EH (cell line): ENCODE measurements at places on chromosomes 2 and 18.

DNA sequence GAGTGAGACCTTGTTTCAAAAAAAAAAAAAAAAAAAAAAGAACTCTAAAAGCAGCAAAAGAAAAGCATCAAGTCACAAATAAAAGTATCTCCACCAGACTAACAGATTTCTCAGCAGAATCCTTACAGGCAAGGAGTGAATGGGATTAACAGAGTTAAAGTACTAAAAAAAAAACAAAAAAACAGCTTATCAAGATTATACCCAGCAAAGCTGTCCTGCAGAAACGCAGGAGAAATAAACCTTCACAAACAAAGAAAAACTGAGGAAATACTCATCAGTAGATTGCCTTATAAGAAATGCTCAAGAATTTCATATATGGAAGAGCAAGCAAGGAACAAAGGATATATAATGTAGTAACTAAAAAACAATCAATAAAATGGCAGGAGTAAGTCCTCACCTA, 35.6 kb downstream of the USP34 start:
- DNase-seq, result no peak

DNA sequence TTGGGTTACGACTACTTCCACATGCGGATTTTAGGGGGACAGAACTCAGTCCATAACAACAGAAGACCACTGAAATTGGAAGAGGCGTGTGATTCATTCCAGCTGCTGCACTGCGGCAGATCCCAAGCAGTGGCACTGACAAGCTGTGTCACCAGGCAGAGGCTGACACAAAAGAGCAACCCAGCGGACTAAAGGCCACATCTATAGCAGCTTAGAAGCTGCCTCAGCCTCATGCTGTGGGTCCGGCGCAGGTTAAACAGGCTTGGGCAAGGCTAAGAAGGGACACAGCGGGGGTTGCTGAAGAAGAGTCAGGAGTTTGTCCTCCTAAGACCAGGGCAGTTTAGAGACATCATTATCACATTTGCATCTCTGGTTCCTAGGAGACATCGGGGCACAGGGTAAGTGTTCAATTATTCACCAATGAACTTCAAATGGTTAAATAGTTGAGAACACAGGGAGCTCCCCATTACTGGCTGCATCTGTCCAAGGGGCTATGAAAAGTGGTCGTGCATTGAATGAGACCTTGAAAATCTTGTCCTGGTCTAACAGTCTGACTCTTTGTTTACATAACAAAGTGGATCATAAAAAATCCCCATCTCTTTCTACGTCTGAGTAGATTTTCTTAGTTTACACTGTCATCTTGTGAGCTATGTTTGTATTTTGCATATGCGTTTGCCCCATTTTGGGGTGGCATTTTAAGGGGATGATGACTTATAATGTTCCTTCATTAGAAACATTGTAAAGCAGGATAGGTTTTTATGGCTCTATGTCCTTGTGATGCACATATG, 162.3 kb upstream of the TRIB2 start:
- no peak for DNase-seq

- peak; percentile 48 for DNase-seq
These were observed 7.4 kb downstream of the PTGR3 start for GRCh38 chr18:75201282-75202270.

- peak; percentile 12 for DNase-seq
These were observed 144.2 kb upstream of the NABP1 start for GRCh38 chr2:191533693-191534180.

GRCh38 chr18:69480460-69480859, 79.8 kb downstream of the DOK6 start:
- no peak for DNase-seq

GRCh38 chr2:189175869-189176433, 3.6 kb downstream of the COL5A2 start:
- DNase-seq, result no peak

DNA sequence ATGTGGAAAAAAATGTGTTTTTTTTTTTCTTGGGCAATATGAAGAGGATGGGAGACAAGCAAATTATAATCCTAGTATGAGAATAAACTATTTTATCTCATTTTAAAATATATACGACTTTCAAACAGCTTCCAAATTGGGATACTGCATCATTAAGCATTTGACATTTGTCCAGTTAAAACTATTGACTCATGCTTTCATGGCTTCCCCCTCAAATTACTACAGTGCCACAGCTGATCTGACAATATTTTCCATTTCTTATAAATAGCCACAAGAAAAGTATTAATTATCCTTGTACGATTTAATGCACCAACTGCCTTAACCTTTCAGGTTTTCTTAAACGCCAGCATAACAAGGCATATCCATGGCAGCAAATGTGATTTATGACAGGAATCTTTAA, 1134.8 kb upstream of the ZEB2 start:
- peak; percentile 34 for DNase-seq

DNA sequence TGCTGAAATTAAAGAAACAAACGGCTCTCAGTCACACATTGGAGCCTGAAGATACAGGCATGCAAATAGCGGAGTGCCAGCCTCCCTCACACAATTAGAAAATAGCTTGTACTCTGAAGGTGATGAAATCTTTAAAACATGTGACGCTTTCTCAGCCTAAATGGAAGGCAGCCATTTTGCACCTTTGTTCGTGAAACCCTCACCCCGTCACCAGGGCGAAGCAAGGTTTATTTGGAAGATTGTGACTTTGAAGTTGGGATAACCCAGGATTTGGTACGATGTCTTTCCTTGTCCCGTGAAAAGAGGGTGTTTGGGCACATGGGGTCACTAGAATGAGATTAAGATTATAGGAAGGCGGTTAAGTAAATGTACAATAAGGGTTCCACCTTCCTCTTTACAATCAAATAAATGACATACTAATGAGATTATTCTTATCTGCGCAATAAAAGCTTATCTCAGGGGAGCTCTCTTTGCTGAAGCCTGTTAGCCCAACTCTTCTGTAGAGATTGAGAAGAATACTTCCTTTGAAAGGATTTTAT, 4.2 kb downstream of the SH3BP4 start:
- DNase-seq, result no peak

GRCh38 chr2:144280009-144280408, 239.9 kb downstream of the ZEB2 start:
- peak; percentile 3 for DNase-seq

DNA sequence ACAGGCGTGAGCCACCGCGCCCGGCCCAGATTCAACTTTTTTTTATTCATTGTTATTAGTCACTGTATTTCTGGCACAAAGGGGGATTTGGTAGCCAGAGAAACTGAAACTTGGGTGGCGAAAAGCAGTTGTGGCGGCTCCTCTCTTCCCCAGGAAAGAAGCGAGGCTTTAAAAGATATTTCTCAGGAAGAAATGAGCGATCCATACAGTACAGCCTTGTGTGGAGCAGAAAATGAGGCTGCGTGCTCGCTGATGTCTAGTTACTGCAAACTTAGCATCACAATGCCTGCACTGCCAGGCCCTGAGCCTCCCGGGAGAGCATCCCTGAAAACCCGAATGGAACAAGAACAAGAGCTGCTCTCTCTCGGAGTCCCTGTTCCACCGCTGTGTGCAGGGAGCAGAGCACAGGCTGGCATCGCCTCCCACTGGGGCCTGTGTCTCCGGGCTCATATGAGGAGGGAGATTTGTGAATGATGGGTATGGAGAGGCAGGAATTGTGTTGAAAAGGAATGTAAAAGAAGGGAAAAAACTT, 234.0 kb downstream of the ZNF516 start:
- no peak for DNase-seq

DNA sequence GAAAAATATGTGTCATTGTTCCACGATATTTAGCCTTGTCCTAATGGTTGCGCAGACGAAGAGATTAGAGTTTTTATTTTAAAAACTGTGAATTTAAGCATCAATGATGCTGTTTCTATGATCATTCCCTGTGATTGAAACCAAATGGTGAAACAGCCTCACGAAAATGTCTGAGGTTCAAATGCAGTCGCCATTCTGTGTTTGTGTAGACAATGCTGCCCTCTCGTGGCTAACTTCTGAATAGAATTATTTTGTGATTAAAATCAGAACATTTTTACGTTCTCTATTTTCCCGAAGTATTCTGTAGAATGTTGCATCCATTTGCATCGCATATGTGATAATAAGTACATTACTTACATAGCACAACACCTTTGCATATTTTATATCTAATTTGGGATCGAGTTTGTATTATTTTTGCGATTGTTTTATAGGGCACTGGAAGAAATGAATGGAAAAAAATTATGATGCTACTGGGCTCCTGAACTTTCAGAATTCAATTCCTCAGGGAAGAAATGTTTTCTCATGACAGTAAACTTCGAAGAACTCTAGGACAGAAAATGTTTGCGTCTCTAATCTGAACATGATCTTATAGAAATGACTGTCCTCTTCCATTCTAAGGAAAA, 54.8 kb upstream of the CREB1 start:
- peak; percentile 68 for DNase-seq

GRCh38 chr2:177799531-177799930, 273.0 kb downstream of the PDE11A start:
- DNase-seq, result peak; percentile 33

DNA sequence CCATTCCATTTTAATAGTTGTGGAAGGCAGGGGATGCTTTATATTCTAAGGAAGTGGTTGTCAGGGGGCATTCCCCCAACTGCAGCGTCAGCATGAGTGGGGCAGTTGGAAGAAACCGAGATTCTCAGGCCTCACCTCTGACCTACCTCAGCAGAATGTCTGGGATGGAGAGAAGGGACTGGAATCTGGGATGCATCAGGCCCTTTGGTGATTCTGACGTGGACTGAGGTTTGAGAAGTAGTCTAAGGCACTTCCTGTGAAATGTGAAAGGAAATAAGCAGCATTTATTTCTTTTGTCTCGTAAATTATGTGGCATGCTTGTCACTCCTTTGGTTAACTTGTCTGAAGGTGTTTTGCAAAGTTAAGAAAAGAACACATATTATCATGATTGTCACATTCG, 540.7 kb upstream of the NETO1 start:
- peak; percentile 48 for DNase-seq

GRCh38 chr2:23698721-23699579, 228.0 kb downstream of the ATAD2B start:
- DNase-seq, result no peak

DNA sequence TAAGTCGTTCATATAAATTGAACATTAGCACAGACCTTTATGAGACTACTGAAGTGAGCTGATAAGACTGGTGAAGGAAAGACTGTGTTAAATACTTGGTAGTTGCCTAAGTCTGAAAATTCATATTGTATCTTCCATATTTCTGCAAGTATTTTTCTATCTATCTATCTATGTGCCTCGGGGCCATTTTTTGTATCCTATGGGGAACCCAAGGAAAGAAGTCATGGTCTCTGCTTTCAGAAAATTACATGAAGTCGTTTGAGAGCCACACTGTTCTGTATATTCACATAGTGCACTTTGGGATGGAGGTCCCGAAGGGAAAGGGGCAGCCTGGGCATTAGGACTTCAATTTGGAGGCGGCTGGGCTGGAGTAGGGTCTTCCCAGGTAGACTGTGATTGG, 89.6 kb downstream of the EPAS1 start:
- DNase-seq, result no peak

DNA sequence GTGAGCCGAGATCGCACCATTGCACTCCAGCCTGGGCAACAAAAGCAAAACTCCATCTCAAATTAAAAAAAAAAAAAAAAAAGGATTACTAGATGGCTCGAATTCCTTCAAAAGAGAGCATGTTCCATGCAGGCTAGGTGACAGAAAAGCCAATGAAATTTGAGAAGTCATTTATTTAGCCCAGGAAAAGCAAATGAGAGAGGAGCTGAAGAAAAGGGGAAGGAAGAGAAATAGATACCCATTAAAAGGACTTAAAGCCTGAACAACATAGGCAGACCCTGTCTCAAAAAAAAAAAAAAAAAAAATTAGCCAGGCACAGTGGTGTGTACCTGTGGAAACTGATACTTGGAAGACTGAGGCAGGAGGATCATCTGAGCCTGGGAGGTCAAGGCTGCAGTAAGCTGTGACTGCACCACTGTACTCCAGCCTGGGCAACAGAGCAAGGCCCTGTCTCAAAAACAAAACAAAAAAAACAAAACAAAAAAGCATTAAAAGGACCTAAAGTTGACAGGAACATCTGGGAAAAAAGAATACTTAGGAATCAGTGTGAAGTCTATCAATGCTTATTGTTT, 11.1 kb downstream of the SEPTIN10 start:
- no peak for DNase-seq

- no peak for DNase-seq
These were observed 1.5 kb upstream of the BCL2L11 start for GRCh38 chr2:111118981-111119821.

- peak; percentile 64 for DNase-seq
These were observed 74.4 kb downstream of the MEIS1 start for GRCh38 chr2:66509326-66509811.

- no peak for DNase-seq
These were observed 200.9 kb upstream of the RAB6C start for GRCh38 chr2:129778584-129778877.

DNA sequence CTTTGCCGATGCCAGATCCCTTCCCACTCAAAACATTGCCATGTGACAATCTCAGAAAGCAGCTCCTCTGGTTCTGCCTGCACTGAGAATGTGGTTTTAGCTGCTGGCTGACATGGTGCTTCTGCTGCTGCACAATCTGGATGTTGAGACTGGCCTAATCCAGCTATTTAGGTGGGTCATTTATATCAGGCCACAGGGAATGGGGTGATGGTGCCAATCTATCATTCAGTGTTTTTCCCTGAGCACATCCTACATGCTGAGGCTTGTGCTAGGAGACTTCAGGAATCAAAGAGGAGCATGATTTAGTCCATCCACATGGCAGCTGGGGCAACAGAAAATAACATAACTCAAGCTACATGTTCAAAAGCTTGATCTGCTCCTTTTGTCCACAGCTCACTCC, 144.7 kb downstream of the CYRIA start:
- no peak for DNase-seq

- DNase-seq, result no peak
These were observed 282.7 kb downstream of the SRBD1 start for GRCh38 chr2:45328264-45328870.

GRCh38 chr2:20491739-20492531, 45.1 kb downstream of the RHOB start:
- DNase-seq, result no peak

- peak; percentile 97 for DNase-seq
These were observed 24.4 kb downstream of the GRHL1 start for GRCh38 chr2:9975805-9976447.

GRCh38 chr18:46072959-46073358, 899 bp upstream of the PSTPIP2 start:
- DNase-seq, result no peak

DNA sequence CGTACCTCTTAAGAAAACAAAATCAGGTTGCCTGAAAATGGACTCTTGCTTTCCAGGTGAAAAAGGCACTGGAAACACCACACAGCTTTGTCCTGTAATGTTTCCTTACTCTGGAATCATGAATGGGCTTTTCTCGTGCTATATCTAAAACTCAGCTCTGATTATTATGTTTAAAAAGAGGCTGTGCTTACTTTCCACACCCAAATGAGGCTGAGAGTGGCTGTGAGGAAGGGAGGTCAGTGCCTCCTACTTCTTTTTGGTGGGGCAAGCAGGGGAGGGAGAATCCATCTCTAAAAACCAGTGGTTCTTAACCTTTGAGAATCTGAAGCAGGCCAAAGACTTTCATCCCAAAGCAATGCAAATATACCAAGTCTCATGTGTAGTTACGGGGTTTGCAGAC, 148.6 kb downstream of the FAM210A start:
- DNase-seq, result no peak

GRCh38 chr2:8583400-8584173, 98.3 kb upstream of the ID2 start:
- no peak for DNase-seq
